ENCODE measurements at places on chromosomes 11 and 22.

GRCh38 chr22:46376908-46377524, 41.5 kb downstream of the TRMU start:
- no peak for DNase-seq

DNA sequence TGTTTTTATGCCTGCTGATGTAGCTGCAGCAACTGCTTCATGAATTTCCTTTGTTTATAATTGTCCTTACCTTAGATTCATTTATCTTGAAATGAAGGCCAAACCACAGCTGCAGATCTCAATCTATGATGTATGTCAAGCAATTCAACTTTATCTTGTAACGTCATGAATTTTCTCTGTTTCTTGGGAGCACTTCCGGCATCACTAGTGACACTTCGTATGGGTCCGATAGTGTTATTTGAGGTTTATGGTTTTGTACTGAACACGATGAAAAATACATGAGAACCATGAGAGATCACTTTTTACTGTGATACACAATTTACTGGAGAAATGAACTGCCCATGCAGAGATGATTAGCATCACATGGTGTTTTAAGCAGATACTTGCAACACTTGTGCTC, 98.5 kb downstream of the CSTPP1 start:
- DNase-seq = no peak

DNA sequence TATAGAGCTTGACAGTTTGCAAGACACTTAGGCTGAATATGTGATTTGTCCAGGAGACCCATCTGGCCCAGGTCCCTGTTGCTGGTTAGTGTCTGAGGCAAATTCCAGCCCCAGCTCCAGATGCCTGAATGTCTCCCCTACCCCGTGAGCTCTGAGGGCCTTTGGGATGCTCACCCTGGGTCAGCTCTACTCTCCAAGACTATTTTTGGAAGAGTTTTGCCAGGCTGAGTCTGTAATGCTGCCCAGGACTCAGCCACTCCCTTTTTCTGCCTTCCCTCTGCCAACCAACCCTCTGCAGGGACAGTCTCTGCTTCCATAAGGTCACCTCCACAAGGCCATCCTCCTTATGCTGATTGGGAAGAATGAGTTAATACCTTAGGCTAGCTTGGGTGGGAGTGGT, 66.3 kb downstream of the CABIN1 start:
- DNase-seq = no peak

GRCh38 chr11:130439876-130440275, 8.6 kb upstream of the ADAMTS15 start:
- DNase-seq = no peak

DNA sequence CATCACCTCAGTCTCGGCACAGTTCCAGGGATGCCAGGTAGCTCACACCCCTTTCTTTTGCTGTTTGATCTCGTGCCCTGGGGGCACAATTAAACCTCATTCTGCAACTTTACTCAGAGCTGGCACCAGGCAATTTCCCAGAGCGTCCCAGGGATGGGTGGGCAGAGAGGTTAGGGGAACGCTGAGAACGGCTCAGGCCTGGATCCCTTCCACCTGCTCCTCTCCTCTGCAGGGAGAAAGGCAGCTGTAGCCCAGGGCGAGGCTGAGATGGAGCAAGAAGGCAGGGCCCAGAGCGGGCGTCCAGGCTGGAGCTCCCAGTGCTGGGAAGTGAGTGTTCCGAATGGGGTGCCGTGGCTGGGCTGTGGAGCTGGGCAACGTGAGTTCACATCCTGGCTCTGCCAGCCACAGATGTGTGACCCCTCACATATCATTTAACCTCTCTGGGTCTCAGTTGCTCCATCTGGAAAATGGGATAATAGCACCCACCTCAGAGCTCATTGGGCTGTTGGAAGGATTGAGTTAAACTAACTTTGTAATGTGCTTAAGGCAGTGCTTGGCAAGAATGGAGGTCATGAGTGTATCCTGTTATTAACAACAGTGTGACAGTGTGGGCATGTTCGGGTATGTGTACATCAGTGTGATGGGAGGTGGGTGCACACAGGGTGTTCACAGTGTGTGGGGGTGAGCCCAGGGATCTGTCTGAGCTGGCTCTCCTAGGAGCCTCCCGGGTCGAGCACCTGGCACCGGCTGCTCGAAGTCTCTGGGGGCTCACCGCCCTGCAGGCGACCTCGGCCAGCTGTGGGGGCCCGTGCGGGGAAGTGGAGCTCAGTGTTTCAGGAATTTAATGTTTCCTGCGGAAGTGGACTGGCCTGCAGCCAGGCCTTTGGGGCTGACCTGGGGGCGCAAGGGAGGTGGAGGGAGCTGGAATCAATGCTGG, 15.5 kb downstream of the OTUB1 start:
- DNase-seq = no peak

DNA sequence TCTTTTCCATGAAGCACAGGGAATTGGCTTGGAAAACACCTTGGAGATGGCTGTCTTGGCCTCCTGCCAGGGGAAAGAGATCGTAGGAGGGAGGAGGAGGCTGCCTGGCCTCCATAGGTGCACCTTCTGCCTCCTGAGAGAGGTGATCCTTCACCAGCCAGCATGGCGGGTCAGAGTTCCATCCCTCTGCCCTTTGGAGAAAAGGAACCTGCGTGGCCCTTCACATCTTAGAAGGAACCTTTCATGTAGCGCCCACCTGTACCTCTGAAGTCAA, 58.2 kb upstream of the DRD2 start:
- no peak for DNase-seq

DNA sequence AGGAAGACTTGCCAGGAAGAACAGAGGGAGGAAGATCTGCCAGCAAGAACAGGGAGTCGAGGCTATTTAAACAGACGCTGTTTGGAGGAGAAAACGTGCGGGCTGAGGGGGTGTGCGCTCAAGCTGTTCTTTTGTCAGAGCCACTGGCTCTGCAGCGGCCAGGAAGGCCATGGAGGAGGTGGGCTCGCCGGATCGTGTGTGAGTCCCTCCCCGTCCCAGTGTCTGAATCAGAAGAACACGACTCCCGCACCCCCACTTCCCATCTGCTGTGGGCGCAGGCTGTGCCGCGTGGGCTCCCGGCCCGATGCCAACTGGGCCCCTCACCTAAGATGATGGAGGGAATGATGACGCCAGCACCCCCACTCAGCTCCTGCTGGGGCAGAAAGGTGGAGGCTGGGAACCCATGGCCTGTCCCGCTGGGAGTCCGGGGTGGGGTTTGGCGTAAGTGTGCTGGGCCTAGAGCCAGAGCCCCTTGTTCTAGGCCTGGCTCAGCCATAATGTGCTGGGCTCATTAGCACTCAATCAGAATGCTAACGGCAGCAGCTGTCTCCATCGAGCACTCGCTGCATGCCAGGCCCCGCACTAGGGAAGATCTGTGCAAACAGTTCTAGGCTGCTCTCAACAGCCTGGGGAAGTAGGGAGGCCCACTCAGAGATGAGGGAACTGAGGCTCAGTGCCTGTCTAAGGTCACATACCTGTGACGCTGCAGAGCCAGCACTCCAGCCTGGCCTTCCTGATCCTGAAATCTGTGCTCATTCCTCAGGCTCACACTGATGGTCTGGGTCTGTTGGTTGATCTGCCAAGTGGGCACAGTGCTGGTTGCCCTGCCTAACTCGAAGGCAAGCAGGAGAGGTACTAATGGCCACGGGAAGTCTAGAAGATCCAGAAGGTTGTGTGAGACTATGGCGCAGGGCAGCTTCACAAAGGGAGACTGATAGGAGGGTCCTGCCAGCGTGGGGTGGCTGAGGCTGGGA, 11.5 kb downstream of the NPTXR start:
- no peak for DNase-seq

GRCh38 chr22:42078469-42079318, 806 bp upstream of the SMDT1 start:
- DNase-seq = no peak

- no peak for DNase-seq
Measured at GRCh38 chr11:82756765-82757639, 23.3 kb upstream of the FAM181B start.

DNA sequence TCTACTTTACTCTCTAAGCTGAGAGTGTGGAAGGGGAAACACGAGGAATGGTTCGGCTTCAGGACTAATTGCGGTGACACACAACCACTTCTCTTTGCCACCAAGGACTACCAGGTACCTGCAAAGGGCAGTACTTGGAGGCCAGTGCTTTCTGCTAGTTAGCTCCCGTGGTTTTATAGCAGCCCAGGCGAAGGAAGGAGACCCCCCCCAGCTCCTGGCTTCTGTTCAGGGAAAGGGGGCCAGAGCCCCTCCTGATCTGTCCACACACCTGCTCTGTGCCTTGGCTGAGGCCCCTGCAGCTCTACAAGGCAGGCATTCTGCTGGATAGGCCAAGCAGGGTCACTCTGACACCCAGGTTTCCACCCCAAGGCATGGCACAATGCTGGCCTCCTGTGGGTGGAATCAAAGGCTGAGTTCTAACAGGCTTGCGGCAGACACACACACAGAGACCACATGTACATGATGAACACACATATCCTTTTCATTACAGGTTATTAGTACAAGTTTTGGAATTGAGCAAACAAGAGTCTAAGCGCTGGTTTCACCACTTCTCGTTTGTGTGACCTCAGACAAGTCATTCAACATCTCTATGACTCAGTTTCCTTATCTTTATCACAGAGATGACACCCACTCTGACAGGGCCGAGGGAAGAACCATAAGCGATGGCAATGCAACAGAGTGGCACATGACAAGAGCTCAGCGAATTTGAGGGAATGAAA, 7.5 kb downstream of the SERPIND1 start:
- DNase-seq = no peak

DNA sequence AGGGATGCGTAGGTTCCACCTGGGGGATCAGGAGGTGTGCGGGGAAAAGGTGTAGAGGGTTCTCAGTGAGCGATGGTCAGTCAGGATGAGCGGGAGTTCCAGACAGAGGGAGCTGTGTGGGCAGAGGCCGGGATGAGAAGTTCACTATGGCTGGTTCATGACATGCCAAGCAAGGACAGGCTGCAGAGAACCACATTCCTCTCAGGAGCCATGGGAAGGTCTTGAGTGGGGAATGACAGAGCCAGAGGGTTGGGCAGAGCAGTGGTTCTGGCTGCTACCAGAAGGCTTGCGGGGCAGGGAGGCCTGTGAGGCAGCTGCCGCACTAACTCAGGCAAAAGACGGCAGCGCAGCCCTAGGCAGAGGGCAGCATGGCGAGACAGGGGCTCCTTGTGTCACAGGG, 66.1 kb downstream of the SCUBE1 start:
- no peak for DNase-seq

DNA sequence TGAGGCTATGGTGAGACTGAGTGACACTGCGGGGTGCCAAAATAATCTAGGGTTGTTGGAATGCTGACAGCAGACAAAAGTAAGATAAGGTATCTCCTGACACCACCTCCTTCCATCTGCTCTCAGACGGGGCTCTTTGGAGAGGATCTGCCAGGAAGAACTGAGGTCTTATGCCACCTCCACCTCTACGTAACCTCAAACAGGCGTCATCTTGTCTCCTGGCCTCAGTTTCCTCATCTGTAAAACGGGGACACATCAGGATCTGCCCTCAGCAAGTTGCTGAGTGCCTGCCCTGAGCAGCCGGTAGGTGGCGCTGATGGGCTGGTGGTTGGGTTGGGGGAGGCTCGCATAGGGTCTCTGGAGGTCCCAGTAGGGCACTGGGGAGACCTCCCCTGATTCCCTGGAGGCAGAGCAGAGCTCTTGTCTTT, 1.7 kb upstream of the MYEOV start:
- no peak for DNase-seq

DNA sequence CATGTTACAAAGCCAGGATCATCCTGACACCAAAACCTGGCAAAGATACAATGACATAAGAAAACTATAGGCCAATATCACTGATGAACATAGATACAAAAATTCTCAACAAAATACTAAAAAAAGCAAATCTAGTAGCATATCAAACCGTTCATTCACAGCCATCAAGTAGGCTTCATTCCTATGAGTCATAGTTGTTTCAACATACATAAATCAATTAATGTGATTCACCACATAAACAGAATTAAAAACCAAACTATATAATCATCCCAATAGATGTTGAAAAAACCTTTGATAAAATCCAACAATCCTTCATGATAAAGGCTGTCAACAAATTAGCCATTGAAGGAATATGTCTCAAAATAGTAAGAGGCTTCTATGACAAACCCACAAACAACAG, 1007.2 kb upstream of the RAG2 start:
- no peak for DNase-seq

GRCh38 chr11:73566422-73566821, 31.5 kb downstream of the FAM168A start:
- DNase-seq = no peak

GRCh38 chr11:109514313-109515018, 92.5 kb downstream of the C11orf87 start:
- no peak for DNase-seq

DNA sequence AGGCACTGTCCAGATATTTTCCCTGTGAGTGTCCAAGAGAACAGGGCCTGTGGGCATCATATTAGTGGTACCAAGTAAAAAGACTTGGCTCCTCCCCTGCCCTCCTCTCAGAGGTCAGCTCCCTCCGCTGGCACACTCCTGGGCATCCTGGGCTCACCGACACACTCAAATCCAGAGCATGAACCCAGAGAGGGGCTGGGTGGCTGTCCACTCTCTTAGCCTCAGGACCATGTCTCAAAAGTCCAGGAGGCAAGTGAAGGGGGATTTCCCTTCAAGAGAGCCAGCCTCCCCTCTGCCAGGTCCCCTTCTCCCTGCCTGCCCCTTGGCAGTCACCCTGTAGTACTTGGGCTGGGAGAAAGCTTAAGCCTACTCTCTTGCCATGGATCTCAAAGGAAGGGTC, 10.3 kb downstream of the BCL9L start:
- no peak for DNase-seq

DNA sequence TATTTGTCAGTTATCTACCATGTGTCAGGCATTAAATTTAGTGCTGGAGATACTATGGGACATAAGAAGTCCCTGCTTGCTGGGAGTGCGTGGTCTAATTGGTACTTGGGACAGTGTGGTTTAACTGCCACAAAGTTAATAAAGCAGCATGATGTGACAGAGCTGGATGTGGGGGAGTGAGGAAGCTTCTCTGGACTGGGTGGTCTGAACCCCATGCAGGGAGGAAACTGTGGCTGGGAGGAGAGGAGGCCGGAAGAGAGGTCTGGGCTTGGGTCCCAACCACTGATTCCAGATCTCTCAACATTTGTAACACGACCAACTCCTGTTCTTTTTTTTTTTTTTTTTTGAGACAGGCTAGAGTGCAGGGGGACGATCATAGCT, 37.1 kb downstream of the ST3GAL4 start:
- DNase-seq = no peak

DNA sequence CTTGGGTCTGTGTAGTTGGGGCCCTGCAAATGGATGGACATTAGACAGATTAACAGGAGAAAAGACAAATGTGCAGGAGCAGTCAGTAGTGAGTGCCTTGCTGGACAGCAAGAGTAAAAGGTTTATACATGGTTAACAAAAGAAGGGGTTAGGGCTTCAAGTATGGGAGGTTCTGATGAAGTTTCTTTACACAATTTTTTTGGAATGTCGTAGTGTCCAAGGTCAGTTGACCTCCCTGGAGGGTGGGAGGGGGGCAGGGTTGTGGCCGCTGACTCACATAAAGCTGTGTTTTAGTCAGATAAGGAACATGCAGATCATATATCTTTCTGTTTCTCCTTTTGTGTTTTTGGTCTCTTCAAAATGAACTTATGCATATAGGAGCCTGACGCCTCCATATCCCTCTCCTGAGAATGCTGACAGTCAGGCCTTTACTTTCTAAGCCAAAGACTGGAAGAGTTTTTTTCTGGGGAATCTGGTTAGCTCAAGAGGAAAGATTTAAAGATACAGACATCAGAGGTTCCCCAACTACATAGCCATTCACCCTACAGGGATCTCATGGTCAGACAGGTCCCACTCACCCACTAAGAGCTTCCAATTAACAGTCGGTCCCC, 134.3 kb downstream of the NECTIN1 start:
- DNase-seq = peak; percentile 24
